ENCODE measurements at places on chromosomes 3 and 15. TPM values are rescaled to one million over a fixed set of nuclear protein-coding genes. Genes with fewer than 3 reads are reported as not detected.

GRCh38 chr3:114108137-114108536 is 51.6 kb downstream of the QTRT2 start:
- DNase-seq = no peak

CHRNA7 gene
- 28.5 TPM for polyA plus RNA-seq

USP50 gene
- 0.75 TPM for polyA plus RNA-seq

- DNase-seq = no peak
Measured at GRCh38 chr3:196670339-196670738, 30.8 kb downstream of the NRROS start.

GRCh38 chr3:49671291-49672288 is 2.6 kb upstream of the APEH start:
- DNase-seq = peak; percentile 56

FURIN gene
- polyA plus RNA-seq = 73.3 TPM

FBXW12 gene
- 0.46 TPM for polyA plus RNA-seq

All from right lung (tissue), 10 donors.